ENCODE measurements at places on chromosomes 13 and 19. TPM values are rescaled to one million over a fixed set of nuclear protein-coding genes. Genes with fewer than 3 reads are reported as not detected.
A peak's percentile ranks its signal among the peaks of the same experiment; 100 is the strongest.

RFPL4A gene
- total RNA-seq, result not detected

PEAK3 gene
- total RNA-seq, result not detected

NACC1 gene
- total RNA-seq, result 72.6 TPM

GSX1 gene
- total RNA-seq, result not detected

CYP2A7 gene
- total RNA-seq, result not detected

SIGLEC12 gene
- total RNA-seq, result not detected

ZNF527 gene
- total RNA-seq, result 2.5 TPM

CGB7 gene
- total RNA-seq, result 1.8 TPM

SHC2 gene
- 0.42 TPM for total RNA-seq

- no peak for DNase-seq
Observed at GRCh38 chr13:30585748-30586262, 31.9 kb upstream of the USPL1 start.

DNA sequence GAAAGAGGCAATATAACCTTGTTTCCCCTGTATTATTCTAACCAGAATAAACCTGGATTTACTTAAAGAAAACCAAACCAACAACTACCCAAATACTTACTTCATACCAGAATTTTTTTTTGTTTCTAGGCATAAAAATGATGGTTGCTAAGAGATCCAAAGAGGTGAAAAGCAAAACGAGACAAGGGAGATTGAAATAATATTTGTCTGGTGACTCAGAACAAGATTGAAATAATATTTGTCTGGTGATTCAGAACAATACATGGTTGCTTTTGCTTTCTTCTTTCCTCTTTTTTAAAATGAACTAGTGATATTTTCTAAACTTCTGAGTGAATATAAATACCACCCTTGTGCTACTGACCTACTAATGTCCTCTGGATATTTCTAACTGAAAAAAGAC lies 592.9 kb downstream of the KCTD12 start:
- peak; percentile 61 for DNase-seq

- no peak for DNase-seq
Observed at GRCh38 chr19:10142701-10143375, 23.1 kb upstream of the EIF3G start.

GRCh38 chr19:39160889-39161672 lies 35.5 kb downstream of the PAK4 start:
- DNase-seq, result peak; percentile 39

GRCh38 chr19:15551293-15552004 lies 43.1 kb downstream of the CYP4F22 start:
- DNase-seq, result no peak

DNA sequence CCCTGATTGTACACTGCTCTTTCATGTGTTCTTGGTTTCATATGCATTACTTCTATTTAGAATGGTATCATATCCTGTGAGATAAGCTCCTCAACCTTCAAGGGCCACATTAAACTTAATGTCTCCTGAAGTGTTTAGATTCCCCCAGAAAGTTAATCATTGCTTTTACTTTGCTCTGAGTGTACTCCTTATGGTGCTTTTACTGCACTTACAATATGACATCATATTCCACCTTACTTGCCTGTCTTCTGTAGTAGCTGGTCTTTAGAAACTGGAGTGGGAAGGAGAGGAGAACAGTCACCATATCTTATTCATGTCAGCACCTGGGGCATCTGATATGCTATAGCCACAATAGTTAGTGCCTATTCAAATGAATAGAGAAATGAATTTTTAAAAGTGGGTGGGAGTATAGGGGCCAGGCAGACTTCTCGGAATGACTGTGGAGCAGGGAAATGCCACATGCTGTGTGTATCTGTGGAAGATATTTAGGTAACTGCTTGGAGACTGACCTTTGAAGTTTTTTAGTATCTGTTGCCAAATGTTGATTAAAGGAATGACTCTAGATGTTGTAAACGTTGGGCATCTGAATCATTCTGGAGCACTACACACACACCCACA lies 40.2 kb downstream of the SLAIN1 start:
- DNase-seq, result no peak

- DNase-seq, result no peak
Observed at GRCh38 chr13:70894258-70894657, 786.0 kb upstream of the KLHL1 start.

DNA sequence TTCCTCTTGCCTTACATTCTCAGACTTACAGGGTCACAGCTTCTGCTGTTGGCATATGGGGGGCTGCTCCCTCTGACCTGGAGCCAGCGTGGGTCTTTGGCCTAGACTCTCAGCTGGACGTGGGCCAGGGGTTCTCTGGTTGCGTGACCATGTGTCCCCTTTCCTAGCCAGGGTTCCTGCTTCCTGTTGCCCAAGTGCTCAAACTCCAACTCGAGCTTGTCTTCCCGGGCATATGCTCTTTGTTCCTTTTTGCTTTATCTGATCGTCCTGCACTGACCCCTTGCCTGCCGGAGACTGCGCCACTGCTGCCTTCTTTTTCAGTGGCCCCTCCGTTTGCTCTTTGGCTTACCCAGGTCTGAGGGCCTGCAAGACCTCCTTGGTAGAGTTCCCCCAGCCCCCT lies 25.3 kb upstream of the GPR183 start:
- DNase-seq, result no peak

- peak; percentile 43 for DNase-seq
Observed at GRCh38 chr19:3129112-3129511, 6.7 kb upstream of the GNA15 start.

DNA sequence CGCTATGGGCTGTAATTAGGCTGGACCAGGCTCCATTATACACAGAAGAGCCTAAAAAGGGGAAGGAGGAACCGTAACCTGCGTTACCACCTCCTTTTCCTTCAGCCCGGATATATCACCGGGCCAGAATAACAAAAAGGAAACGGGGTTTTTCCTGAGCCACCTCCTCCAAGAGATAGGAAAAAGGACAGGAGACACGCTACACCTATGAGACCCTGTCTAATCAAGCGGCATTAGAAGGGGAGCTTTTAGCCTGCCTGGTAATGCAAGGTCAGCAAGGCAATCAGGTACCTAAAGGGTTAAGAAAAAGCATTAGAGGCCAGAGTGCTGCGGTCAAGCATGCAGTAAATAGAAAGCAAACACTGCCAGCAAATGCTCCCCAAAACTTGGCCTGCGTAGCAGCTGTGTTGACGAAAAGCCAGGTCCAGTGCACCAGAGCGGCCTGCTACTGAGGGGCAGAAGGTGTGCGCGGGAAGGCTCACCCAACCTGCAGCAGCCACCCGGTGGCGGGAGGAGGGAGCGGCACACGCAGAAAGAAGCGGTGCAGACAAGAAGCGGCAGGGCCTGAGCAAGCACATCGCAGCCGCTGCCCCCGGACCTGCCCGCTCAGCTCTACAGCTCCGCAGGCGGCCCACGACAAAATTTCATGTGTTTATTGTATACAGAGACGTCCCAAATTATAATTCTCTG lies 1466.1 kb downstream of the UQCRFS1 start:
- no peak for DNase-seq

- no peak for DNase-seq
Observed at GRCh38 chr13:42275098-42275471, 3.1 kb downstream of the AKAP11 start.

GRCh38 chr13:100443278-100443997 lies 145.2 kb downstream of the GGACT start:
- DNase-seq, result no peak

DNA sequence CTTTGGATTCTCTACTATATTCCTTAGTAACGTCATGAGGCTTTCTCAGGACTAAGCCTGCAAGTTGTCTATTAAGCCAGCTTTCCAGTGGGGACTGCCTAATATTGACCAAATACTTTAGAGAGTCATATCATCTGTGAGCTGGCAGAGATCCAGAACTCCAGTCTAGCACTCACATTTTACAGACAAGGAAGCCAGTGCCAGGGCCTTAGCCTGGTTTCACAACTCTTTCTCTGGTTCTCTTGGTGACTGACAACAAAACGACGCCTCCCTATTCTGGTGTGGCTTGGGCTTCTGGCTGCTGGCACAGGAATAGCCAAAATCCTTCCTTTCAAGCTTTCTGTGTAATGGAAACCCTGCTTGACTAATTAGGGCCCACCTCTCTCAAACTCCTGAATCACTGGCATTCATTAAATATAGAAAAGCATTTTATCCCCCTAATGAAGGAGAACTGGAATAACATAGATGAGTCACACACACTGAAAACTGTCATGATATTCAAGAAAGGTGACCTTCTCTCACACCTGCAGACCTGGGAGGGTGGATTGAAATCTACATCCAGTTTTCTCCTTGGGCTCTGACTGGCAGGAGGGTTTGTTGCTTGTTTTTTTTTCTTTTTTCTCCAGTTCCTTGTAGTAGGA lies 75.2 kb upstream of the UBL3 start:
- peak; percentile 77 for DNase-seq

- no peak for DNase-seq
Observed at GRCh38 chr13:99873832-99874430, 97.6 kb downstream of the ZIC5 start.

DNA sequence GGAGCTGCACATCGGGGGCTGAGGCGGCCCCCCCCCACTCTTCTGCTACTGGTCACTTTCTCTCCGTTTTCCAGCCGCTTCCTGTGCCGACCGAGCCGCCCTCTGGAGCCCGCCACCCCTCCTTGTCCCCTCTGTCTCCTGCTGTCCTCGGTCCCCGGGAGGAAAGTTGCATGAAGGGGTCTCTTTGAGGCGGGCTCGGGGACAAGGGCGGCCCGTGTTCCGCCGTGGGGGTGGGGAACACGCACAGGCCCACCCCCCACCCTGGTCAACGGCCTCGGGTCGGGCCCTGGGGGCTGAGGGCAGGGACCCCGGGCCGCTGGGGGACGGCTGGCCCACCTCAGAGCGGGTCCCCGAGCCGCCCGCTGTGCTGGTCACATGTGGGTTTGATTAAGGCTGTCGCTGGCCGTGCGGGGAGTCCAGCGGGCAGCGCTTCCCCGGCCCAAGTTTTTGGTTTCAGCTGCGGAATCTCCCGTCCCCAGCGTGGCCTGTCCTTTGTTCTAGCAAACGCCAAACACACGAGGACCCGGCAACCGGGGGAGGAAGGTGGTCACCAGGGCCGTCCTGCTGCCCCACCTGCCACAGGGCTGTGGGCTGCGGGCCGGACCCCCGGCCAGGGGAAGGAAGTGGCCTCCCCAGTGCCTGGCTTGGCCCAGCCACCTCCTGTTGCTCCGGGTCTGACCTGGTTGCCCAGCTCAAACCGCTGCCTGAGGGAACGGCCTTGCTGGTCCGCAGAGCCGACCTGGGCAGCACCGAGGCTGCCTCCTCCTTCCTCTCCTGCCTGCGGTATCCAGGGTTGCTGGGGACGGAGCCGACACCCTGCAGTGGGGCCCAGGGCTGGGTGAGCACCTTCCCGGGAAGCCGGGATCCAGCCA lies 1.9 kb downstream of the EFNA2 start:
- no peak for DNase-seq

GRCh38 chr19:4744451-4745174 lies 21.0 kb upstream of the DPP9 start:
- DNase-seq, result peak; percentile 68
